ENCODE measurements at places on chromosomes 3 and 15.

- DNase-seq = no peak
These were observed 204.2 kb upstream of the IGF1R start for GRCh38 chr15:98444138-98444537.

- DNase-seq = no peak
These were observed 1.5 kb downstream of the SATB1 start for GRCh38 chr3:18423401-18424212.

DNA sequence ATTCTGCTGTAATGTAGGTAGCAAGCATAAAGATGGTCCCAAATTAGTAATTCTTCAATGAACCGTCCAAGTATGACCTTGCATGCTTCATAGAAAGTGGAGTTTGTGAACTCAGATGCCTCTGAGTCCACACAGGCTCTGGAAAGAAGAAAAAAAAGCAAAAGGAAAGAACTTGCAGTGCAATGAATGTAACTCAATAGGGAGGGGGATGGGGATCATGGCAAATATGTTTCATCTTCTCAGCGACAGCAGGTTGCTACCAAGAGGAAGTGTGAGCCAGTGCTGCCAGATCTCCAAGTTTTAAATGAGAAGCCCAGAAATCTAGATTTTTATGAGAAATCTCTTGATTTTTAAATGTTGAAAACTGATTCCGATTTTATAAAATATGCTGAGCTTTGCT is 50.3 kb downstream of the IL20RB start:
- no peak for DNase-seq

- DNase-seq = no peak
These were observed 34.2 kb upstream of the TSEN2 start for GRCh38 chr3:12449889-12450682.

DNA sequence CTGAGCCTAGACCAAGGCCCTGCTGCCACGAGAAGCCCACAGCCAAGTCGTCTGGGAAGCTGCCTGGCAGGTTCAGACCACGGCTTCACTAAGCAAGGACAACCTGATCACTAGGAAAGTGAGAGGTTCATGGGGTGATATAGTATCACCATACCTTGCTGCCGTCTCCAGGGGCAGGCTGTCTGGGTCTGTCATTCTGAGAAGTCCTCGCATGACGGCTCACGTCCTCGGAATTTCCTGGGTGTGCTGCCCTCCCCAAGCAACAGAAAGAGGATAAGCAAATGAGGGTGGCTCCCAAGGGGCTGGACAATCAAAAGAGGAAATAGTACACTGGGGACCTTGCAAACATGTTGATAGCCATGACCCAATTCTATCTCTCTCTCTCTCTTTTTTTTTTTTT is 207.4 kb upstream of the IGF1R start:
- DNase-seq = no peak

GRCh38 chr3:120650311-120650710 is 31.7 kb downstream of the HGD start:
- no peak for DNase-seq

GRCh38 chr3:45885979-45886705 is at the start of gene CCR9:
CCR9 (plus strand) TSS chr3:45886543; CDS start chr3:45894934, 8,391 bp downstream.
- DNase-seq = no peak

GRCh38 chr15:76979331-76979925 is 15.5 kb upstream of the PSTPIP1 start:
- no peak for DNase-seq

DNA sequence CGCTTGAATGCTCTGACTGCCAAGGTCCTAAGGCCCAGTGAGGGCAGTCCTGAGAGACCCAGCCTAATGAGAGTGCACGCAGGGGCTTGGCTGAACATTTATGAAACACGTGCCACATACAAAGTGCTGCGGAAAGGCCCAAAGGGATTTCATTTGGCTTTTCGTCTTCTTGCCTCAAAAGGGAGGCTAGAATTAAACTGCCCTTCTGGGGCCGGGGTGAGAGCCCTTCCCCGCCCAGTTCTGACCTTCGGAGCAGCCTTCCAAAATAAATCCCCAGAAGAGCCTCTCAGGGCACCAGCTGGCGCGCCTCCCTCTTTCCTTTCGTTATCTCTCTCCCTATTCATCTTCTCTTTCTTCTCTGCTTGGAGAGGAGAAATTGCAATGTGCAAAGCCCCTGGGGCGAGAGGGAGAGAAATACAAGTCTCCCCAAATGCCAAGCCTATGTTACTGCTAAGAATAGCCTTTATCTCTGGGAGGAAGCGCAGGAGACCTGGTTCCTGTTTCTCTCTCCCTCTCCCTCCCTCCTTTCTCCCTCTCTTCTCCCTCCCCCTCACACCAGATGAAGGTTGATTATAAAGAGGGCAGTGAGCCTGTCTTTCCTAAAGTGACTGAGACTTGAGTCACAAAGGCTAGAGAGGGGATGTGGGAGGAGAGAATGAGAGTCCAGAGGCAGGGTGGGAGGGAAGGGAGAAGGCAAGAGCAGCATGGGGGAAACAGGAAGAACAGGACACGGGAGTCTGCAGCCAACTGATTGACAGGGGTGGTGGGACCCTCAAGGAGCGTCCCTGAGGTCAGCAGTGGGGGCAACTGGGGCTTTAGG is 36.7 kb upstream of the NDUFB4 start:
- no peak for DNase-seq

DNA sequence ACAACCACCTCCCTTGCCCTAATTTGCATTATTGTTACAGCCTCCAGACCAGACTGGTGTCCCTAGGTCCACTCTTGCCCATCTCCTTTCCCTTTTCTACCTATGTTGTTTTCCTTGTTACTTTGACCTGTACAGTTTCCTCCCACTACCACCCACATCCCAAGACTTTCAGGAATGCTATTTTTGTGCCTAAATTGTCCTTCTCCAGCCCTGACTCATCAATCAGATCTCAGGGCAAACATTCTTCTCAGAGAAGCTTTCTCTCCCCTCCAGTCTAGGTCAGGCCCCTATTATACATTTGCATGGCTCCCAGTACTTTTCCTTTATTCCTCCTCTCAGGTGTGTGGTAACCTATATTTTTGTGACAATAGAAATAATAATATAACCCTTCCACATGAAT is 241.5 kb downstream of the IGSF11 start:
- DNase-seq = no peak

GRCh38 chr3:38655708-38656300 is 6.3 kb upstream of the SCN5A start:
- no peak for DNase-seq

GRCh38 chr3:71583566-71584393 is at the start of gene FOXP1:
FOXP1 (minus strand) TSS chr3:71583728; CDS start chr3:71198381, 385,347 bp downstream.
- DNase-seq = peak; percentile 58

- DNase-seq = peak; percentile 39
These were observed at the start of gene ST6GAL1 for GRCh38 chr3:186930143-186930640. ST6GAL1 (plus strand) TSS chr3:186930526; CDS start chr3:187042704, 112,178 bp downstream.

DNA sequence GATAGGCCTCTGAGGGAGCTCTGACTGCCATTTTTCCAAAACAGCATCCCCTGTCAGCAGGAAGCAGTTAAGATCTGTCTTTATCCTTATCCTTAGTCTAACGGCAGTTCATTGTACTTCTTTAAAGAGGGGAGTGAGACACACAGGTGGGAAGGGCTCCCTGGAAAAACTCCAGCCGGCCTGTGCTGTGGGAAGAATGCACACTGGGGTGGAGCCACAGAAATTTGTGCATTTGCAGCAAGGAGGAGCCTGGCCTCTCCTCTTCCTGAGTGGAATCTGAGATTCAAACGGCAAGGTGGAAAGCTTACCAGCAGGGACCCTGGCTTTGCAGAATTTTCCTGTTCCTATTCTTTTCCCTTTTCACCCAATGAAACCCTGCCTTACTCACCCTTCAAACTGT is 1209.4 kb downstream of the ROBO2 start:
- no peak for DNase-seq

GRCh38 chr3:36409862-36410261 is 29.6 kb downstream of the STAC start:
- no peak for DNase-seq

DNA sequence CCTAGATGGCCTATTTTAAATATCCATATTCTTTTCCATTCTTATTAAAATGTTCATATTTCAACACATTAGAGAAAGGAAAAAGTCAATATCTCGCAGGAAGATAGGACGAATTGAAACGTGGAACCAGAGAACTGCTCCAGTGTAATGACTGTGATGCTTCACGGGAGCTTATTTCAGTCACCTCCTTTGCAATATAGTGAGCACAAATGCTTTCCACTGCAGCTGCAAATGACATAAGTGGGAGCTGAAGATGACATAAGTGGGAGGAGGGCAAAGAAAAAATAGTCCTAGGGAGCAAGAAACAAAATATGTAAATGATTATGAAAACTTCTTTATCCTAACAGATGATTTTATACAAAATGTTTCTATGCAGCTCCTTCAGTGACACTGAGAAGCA is 324.1 kb downstream of the ZNF385D start:
- no peak for DNase-seq

GRCh38 chr3:179068779-179069530 is 2.7 kb downstream of the ZMAT3 start:
- peak; percentile 11 for DNase-seq

DNA sequence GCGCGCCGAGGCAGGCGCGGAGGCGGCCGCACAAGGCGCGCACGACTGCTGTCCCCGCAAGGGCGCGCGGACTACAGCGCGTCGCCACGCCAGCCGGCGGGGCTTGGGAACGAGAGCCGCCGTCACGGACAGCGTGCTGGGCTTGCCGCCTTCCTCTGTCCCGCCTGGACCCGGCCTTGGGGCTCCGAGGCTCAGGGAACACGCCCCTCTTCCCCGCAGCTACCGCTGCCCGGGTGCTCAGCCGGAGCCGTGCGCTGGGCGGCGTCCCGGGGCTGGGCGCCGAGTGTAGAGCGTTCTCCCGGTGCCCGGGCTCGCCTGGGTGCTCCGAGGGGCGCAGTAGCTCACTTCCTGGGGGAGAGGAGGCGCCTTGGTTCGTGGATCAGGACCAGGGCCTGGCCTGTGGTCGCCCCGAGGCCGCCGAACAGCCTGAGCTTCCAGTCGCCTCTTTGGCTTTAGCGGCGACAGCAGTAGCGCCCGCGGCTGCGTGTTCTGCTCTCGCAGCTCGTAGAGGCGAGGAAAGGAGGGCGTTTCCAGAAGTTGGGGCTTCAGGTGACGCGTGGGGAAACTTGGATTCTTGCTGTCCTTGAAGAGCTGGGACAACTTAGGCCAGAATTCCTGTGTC is 226.7 kb upstream of the C2CD4B start:
- no peak for DNase-seq

GRCh38 chr3:171792531-171792930 is 17.8 kb downstream of the PLD1 start:
- no peak for DNase-seq

GRCh38 chr15:38876621-38877020 is 312.0 kb upstream of the RASGRP1 start:
- DNase-seq = no peak

DNA sequence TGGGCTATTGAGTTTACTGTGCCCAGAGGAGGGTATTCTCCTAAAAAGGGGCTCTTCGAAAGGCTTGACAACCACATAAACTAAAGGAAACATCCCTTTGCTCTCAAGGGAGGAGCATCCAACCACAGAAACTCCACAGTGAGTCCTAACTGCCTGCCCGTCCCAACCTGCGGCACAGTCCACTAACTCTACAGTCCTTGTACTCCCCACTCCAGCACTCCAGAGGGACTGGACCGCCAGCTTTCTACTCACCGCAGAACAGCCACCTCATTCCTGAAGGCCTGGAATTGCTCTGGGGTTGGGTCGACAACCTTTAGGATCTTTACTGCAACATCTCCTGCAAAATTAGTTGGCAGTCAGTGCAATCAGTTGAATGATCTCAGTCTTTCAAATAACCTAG is 34.6 kb downstream of the MKRN2 start:
- no peak for DNase-seq

DNA sequence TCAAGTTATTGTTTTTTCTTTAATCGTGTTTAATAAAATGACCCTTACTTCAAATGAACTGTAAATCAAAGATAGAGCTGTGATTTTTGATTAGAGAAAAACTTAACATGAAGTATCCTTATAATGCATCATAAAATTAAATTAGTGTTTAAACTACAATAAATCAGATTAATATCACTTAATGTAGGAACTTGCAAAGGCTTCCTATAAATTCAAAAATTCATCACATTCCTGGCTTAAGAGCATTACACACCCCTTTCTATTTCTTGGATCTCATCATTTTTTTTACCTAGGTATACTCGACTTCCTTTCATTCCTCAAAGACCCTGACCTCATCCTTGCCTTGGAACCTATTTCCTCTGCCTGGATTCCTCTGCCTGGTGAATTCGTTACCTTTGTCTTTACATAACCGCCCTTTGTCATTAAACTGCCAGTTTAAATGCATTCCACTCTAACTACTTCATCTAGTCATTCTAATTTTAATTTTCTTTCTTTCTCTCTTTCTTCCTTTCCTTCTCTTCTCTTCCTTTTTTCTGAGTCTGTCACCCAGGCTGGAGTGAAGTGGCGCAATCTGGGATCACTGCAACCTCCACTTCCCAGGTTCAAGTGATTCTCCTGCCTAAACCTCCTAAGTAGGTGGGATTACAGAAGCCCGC is 1244.5 kb downstream of the OTOL1 start:
- no peak for DNase-seq

- DNase-seq = peak; percentile 64
These were observed 16.1 kb downstream of the SH2D7 start for GRCh38 chr15:78108300-78109084.

GRCh38 chr15:43872416-43873020 is 45.7 kb downstream of the WDR76 start:
- DNase-seq = no peak

DNA sequence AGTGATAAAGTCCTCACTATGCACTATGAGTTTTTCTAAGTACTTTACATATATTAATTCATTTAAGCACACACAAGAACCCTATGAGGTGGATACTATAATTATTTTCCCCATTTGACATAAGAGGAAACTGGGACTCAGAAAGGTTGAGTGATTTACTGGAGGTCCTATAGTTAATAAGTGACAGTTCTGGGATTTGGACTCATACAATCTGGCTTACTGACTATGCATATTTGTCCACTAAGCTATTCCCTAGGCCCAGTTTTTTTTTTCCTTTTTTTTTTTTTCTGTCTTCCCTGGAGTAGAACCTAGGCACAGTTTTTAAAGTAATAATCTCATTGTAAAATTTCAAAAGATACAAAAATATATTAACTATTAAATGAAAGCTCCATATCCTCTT is 6.3 kb upstream of the RTP2 start:
- no peak for DNase-seq

DNA sequence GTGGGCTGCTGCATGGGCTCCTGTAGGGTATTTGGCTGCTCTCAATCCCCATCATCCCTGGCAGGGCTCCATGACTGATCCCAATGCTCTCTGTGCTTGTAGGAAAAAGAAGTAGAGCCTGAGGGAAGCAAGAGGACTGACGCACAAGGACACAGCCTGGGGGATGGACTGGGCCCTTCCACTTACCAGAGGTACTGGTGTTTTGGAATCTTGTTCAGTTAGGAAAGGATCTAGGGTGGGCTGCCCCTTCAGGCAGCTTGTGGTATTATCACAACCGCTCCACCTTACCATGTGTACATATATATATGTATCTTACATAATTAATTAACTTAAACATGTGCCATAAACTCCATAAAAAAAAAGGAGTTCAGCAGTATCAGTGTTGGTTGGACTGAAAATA is 1.3 kb downstream of the SLC28A2 start:
- no peak for DNase-seq

- DNase-seq = no peak
These were observed 52.6 kb downstream of the UACA start for GRCh38 chr15:70710714-70711113.

All from stimulated activated CD4-positive, alpha-beta T cell treated with anti-CD3 and anti-CD28 coated beads, TNF-alpha, amount 100 ng/mL, for 1 hour (primary cell).